IMR-90 (cell line): ENCODE measurements at places on chromosomes 7 and 10.

DNA sequence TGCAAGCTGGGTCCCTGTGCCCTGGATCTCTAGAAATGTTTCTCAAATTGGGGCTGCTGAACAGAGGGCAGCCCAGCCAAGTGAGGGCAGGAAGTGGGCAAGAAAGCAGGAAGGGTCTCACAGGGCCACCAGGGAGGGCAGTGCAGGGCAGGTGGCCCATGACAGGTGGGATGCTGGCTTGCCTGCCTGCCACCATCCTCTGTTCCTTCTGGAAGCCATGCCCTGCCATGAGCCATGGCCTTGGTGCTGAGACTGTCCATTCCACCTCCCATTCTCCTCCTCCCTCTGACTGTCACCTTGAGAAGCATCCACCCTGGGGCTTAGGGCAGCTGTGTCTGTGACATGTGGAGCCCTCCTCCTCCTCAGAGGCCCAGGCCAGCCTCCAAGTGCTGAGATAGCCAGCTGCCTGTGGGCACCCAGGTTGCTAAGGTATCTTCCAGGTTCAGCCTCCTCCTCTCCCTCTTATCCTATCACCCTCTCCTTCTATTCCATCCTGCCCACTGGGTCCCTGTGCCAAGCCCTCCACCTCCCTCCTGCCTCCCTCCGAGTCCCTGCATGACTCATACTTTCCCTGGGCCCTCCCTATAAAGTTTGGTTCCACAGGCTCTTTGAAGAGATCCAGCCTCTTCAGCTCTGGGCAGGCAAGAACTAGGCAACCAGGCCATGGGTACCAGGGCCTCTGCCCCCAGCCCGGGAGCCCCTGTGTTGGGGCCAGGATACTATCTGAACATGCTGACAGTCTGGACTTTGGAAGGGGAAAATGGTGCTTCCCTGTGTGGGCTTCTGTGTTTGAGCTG lies 1.3 kb downstream of the VSIR start:
- DNase-seq = peak; percentile 66

- peak; percentile 13 for DNase-seq
Observed at GRCh38 chr7:87435546-87435945, 39.9 kb downstream of the ABCB4 start.

DNA sequence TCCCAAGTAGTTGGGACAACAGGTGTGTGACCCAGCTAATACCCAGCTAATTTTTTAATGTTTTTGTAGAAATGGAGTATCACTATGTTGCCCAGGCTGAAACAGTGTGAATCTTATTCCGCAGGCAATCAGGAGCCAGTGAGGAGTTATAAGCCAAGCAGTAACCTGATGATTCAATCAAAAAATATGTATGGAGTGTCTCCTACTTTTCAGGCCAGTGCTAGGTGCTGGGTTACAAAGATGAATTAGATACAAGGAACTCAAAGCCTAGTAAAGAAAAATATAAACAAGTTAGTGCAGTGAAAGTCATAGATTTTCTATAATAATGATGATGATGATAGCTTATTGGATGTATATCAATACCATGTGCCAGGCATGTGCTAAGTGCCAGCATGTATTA lies 13.2 kb upstream of the IFRD1 start:
- no peak for DNase-seq

GRCh38 chr10:4382811-4383210 lies 443.2 kb upstream of the AKR1E2 start:
- peak; percentile 44 for DNase-seq

GRCh38 chr7:91039033-91039432 lies 225.2 kb upstream of the FZD1 start:
- no peak for DNase-seq

GRCh38 chr10:1403508-1404322 lies 333.6 kb downstream of the ADARB2 start:
- DNase-seq = no peak

DNA sequence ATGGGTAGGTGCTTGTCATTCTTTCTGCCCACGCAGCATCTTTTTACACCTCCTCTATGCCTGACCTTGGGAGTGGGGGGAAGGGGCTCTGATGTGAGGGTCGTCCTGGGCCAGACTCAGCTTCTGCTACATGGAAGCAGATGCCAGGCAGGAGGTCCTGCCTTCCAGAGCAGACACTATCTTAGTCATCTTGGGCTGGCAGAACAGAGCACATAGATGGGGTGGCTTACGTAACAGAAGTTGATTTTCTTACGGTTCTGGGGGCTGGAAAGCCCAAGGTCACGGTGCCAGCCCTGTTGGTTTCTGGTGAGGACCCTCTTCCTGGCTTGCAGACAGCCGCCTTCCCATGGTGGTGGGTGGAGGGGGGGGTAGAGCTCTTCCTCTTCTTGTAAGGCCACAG lies 159.0 kb downstream of the PRKAG2 start:
- DNase-seq = no peak

DNA sequence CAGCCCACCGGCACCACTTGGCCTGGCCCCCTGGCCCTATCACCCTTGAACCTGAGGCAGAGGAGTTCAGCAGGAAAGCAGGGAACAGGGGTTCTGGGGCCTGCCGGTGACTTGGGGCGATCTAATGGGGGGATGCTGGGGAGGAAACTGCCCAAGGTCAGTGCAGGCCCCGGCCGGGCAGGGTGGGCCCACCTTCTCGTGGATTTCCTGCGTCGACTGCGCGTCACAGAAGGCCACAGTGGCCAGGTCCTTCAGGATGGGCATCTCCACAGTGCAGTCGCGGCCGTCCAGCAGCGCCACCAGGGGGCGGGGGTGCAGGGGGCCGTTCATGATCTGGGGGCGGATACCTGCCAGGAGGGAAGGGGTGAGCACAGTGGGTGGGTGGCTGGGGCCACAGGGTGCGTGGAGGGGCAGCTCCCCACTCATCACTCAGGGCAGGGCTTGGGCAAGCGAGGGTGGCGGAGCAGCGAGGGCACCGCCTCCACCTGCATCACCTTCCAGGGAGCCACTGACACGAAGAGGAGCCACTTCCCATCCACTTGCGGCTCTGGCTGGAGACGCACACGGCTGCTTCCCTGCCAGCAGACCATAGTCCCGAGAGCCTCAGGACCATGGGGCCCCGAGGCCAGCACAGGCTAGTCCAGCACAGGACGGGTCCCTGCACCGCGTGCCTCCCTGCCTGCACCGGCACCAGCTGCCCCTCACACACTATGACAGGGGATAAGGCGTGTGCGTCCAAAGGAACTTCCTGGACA lies 61.4 kb downstream of the ZRANB1 start:
- DNase-seq = no peak

DNA sequence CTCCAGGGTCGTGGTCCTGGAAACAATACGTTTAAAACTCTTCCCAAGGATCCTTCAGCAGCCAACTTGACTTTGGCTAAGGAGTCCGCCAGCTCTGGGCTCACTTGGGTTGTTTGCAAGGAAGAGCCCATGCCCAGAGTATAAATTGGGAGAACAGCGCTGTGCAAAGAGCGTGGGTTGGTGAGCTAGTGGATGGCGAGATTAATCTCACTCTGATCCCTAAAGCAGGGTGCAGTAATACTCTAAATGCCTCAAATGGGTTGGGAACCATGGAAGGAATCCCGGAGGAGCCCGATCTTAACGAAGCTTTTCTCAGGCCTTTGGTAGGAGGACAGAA lies 495 bp upstream of the SDHAF3 start:
- DNase-seq = no peak

GRCh38 chr7:98681511-98681910 lies 64.4 kb downstream of the NPTX2 start:
- DNase-seq = no peak

- peak; percentile 56 for DNase-seq
Observed at GRCh38 chr7:117163101-117163500, 159.8 kb downstream of the WNT2 start.

DNA sequence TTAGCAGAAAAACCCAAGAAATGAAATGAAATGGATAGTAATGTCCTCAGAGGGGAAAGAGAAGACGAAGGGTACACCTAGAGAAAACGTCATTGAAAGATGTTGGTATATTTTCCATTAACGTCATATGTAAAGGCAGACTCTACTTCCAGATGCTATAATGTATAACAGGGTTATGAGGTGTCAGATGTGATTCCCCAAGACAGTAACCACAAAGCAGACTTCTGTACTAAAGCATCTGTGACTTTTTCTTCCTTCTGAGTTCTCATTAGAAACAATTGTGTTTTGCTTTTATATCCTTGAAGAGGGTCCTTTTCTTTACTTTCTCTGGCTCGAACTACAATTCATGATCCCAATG lies 37.4 kb downstream of the LRRC72 start:
- no peak for DNase-seq
